Endothelial cell (in vitro differentiated cells): ENCODE measurements at places on chromosomes 4 and X. TPM values are rescaled to one million over a fixed set of nuclear protein-coding genes. Genes with fewer than 3 reads are reported as not detected.

Gene ETFDH
- 9.2 TPM for total RNA-seq

DNA sequence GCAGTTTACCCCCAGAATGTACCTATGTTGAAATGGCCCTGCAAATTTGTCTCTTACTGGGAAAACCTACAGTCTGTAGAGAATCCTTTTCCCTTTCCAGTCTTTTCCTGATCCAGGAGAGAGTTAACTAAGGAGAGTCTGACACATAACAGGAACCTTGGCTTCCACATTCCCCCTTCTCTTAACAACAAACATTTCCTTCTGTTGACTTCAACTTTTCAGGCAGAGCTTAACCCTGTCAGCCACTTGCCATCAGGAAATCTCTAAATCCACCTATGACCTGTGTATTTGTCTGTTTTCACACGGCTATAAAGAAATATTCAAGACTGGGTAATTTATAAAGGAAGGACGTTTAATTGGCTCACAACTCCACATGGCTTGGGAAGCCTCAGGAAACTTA, 45.6 kb upstream of the GPR78 start:
- H3K4me1 ChIP-seq, result peaks cover 33% of the 10 kb centered on the region
- DNase-seq, result no peak
- H3K27ac ChIP-seq, result peak overlapping the region; percentile 95

GRCh38 chr4:156969101-156969500, 2.5 kb downstream of the PDGFC start:
- H3K4me3 ChIP-seq, result peak overlapping the region; percentile 98
- H3K4me1 ChIP-seq, result peaks cover 42% of the 10 kb centered on the region
- no peak for DNase-seq
- no peak overlapping the region for H3K27ac ChIP-seq

DNA sequence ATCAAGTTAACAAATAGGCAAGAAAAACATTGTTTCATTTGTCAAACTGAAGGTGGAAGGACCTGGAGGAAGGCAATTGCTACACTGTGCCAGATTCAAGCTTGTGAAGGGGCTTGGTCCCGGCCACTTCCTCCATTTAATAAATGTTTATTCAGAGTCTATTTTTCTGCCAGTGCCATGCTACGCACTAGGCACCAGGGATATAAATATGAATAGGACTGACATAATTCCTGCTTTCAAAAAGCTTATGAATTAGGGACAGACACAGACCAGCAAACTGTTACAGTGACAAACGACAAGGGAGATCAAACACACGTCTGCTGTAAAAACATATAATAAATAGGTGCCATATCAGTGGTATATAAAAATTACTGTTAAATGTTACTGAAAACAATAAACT, 571 bp downstream of the TLR6 start:
- H3K27ac ChIP-seq, result no peak overlapping the region
- DNase-seq, result no peak
- no peaks in the 10 kb centered on the region for H3K27me3 ChIP-seq
- H3K4me3 ChIP-seq, result no peak overlapping the region
- no peaks in the 10 kb centered on the region for H3K36me3 ChIP-seq
- H3K4me1 ChIP-seq, result peaks cover 6% of the 10 kb centered on the region

Gene PCDH18
- total RNA-seq, result 14.8 TPM

DNA sequence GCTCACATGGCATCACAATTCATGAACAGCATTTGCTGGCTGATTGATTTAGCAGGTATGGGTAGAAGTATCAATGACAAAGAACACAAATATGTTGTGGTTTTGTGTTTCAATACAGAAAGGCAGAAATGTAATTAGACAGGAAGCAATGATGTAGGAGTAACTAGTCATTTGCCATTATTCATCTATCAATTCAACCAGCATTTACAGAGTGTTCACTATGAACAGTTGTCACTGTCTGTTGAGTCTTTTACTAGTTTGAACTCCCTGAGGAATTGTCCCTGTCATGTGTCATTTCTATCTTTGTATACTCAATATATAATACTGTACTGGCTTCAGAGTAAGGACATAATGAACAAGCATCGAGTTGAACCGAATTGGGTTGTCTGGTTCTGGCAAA, 51.5 kb upstream of the ARHGAP24 start:
- no peaks in the 10 kb centered on the region for H3K36me3 ChIP-seq
- no peaks in the 10 kb centered on the region for H3K27me3 ChIP-seq
- no peak overlapping the region for H3K4me3 ChIP-seq
- no peaks in the 10 kb centered on the region for H3K4me1 ChIP-seq

GRCh38 chr4:30454504-30454903, 265.7 kb upstream of the PCDH7 start:
- H3K27me3 ChIP-seq, result no peaks in the 10 kb centered on the region
- H3K4me1 ChIP-seq, result no peaks in the 10 kb centered on the region
- no peaks in the 10 kb centered on the region for H3K36me3 ChIP-seq
- no peak overlapping the region for H3K27ac ChIP-seq
- no peak overlapping the region for H3K4me3 ChIP-seq
- no peak for DNase-seq

GRCh38 chrX:134520860-134521390, 61.0 kb downstream of the HPRT1 start:
- no peak overlapping the region for H3K27ac ChIP-seq
- H3K4me3 ChIP-seq, result no peak overlapping the region
- no peaks in the 10 kb centered on the region for H3K36me3 ChIP-seq

- peaks cover 11% of the 10 kb centered on the region for H3K27me3 ChIP-seq
- peak; percentile 44 for DNase-seq
- peaks cover 5% of the 10 kb centered on the region for H3K36me3 ChIP-seq
- peak overlapping the region; percentile 89 for H3K27ac ChIP-seq
- H3K4me3 ChIP-seq, result peak overlapping the region; percentile 98
- peaks cover 29% of the 10 kb centered on the region for H3K4me1 ChIP-seq
These were observed 1.6 kb upstream of the LIN54 start for GRCh38 chr4:83012200-83012686.

DNA sequence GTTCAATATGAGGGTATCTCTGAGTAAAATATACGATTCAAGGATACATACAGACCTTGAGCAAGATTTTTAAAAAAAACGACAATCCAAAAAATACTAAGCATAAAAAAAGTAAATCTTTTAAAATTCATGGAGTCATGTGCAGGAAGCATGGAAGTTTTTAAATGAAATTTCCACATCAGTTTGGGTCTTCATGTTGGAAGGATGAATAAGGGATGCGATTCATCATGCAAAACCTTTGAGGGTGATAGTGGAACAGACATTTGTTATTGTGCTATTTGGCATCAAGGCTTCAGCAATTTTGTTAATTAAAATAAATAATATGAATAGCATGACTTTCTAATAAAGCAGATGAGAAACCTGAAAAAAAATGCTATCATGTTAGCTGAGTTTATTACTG, 815.0 kb upstream of the PCDH10 start:
- no peak overlapping the region for H3K27ac ChIP-seq
- H3K27me3 ChIP-seq, result no peaks in the 10 kb centered on the region
- no peak for DNase-seq
- no peak overlapping the region for H3K4me3 ChIP-seq
- no peaks in the 10 kb centered on the region for H3K36me3 ChIP-seq

DNA sequence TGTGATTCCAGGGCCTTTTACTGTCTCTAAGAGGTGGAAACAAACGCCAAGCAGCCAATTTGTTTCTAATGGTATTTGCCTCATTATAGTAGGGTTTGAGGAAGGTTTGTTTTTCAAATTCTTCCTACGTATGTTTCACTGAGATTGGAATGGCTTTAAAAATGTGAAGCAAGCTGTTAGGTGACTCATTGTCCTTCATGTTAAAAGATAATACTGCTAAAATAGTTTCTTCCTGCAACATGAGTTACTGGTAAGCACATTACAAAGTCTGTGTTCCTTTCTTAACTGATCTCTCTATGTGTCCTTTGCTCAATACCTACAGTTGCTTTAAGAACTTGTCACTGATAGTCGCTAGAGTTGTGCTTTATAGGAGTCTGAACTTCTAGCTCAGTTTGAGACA, 1183.9 kb downstream of the RPA4 start:
- no peak for DNase-seq
- peaks cover 6% of the 10 kb centered on the region for H3K4me1 ChIP-seq
- H3K36me3 ChIP-seq, result no peaks in the 10 kb centered on the region
- no peak overlapping the region for H3K4me3 ChIP-seq
- H3K27ac ChIP-seq, result no peak overlapping the region

- no peak overlapping the region for H3K27ac ChIP-seq
- peaks cover 10% of the 10 kb centered on the region for H3K4me1 ChIP-seq
- DNase-seq, result no peak
- H3K27me3 ChIP-seq, result peaks cover 3% of the 10 kb centered on the region
- H3K4me3 ChIP-seq, result no peak overlapping the region
- no peaks in the 10 kb centered on the region for H3K36me3 ChIP-seq
These were observed 113.0 kb downstream of the RBM47 start for GRCh38 chr4:40516651-40517050.

DNA sequence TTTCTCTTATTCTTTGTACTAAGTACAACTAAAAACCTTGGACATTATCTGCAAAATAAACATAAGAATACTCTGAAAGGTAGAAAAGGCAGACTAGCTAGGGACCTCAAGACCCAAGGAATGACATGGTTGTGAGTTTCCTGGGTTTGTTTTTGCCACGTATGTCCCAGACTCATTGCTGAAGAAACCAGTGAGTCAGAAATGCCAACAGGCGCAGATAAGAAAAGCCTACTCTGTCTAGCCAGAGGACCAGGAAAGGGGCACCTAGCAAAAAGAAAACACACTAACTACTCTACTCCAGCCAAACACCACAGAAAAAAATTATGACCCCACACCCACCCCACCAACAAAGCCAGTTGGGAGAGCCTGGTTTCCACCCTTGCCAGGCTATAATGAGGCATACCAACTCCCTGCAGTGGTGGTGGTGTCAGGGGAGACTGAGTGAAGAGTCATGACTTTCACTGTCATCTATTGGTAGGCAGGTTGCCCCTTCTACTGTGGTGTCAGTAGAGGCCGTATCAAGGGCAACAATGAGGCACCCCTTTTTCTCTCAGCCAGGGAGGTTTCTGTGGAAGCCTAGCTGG, 10.9 kb downstream of the MTMR1 start:
- peaks cover 9% of the 10 kb centered on the region for H3K36me3 ChIP-seq
- H3K27me3 ChIP-seq, result no peaks in the 10 kb centered on the region
- DNase-seq, result no peak
- no peak overlapping the region for H3K27ac ChIP-seq
- no peaks in the 10 kb centered on the region for H3K4me1 ChIP-seq
